ENCODE measurements at places on chromosomes 6 and 20. TPM values are rescaled to one million over a fixed set of nuclear protein-coding genes. Genes with fewer than 3 reads are reported as not detected.

GRCh38 chr20:36532822-36533221 lies 8.5 kb upstream of the MYL9 start:
- DNase-seq, result no peak

CST4 gene
- total RNA-seq, result not detected

CPXM1 gene
- 0.20 TPM for total RNA-seq

GRCh38 chr6:117947234-117947633 lies 40.2 kb downstream of the SLC35F1 start:
- no peak for DNase-seq

- no peak for DNase-seq
Observed at GRCh38 chr6:43077981-43078511, 1.9 kb downstream of the PTK7 start.

ZNF165 gene
- total RNA-seq, result 0.50 TPM

DNA sequence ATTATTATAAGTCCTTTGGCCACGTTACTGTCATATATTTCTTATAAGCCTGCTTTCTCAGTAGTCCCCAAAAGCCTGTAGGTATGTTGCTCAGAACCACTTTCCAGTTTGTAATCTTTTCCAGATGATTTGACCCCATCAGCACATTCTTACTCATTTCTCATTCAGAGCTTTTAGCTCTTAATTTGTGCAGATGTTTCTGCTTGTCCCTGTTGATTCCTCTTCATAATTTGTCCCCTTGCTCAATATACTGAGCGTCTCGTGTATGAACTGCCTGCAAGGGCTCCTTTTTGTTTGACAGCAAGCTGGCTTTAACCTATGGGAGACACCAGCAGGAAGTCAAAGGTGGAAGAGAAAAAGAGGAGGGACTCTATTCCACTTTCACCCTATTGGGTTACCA lies 733.8 kb upstream of the GJE1 start:
- DNase-seq, result no peak

SLC17A1 gene
- total RNA-seq, result not detected

GSTA1 gene
- not detected for total RNA-seq

DNA sequence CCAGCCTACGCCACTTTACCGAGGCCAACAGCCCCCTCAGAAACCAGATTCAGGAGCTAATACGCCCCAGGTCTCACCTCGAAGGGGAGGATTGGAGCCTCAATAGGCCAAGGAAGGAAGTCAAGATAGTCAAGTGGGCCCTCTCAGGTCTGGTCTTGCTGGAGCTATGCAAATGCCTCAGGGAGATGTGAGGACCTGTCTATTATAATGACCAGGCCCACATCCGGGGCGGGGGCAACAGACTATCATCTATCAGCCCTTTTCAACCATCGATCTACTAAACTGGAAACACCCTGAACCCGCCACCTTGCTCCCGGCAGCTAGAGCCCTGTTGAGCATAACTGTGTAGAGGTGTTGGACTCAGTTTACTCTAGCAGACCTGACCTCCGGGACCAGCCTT lies 12.7 kb upstream of the GSTA3 start:
- DNase-seq, result no peak

DNA sequence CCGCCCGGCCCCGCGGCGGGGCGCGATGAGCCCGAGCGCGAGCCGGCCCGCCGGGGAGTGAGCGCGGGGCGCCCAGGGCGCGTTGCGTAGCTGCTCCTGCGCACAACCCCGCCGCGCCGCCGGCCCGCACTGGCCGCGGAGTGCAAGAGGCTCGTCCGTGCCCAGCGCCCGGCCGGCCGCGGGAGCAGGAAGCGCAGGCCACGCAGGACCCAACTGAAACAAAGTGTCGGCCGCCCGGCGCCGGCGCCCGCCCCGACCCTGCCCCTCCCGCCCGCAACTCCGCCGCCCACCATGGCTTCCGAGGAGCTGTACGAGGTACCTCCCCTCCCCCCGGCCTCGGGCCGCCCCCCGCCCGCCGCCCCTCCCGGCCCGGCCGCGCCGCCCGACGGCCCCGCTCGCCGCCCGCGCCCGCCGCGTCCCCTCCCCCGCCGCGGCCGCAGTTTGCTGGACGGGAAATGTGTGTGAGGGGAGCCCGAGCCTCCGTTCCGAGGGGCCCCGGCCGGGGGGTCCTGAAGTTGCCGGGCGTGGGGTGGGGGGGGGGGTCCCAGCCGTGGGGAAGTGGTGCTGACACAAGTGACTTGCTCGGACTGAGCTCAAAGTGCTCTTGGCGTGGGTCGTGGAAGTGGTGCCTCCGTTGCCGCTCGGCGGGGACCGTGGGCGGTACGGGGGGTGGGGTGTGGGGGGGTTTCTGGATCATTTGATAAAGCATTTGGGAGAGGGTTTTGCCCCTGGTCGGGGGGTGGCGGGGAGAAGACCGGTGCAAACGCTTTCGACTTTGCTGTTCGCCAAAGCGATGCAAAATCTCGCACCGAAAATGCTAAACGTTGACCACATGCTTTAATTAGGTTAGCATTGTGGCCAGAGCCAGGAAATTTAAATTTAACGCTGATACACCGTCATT lies 539 bp downstream of the CDYL start:
- DNase-seq, result peak; percentile 30

DNA sequence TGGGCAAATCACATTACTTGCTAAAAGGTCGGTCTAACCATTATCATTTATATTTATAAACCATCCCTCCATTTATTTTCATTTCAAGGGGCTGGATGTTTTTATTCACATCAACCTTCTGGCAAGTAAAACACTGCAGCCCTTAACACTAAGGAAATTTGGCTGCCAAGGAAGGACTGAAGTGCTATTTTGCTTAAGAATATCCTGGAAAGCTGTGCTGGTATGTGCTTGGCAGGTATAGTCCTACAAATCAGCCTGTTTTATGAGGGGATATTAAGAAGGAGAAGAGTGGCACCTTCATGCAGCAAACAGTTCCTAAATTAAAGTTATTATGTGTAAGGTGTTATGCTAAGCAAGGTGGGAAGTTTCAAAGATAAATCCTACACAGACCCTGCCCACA lies 9.8 kb downstream of the PHACTR2 start:
- DNase-seq, result no peak

- DNase-seq, result no peak
Observed at GRCh38 chr20:60857708-60858107, 394.4 kb upstream of the CDH4 start.

CST7 gene
- total RNA-seq, result 178 TPM

MLN gene
- not detected for total RNA-seq

- no peak for DNase-seq
Observed at GRCh38 chr6:164151161-164152120, 736.9 kb downstream of the QKI start.

DNA sequence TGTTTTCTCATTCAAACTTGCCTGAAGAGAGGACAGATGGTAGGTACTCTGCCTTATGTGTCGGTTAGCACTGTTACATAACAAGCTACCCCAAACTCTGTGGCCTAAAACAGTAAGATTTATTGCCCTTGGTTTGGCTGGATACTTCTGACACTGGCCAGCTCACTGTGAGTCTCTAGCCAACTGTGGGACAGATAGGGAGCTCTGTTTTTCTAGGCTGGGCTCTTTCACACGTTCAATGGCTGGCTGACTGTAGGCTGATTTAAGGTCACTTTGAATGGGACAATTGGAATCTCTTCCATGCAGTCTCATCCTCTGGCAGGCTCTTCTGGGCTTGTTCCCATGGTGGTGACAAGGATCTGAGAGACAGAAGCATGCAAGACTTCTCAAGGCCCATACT lies 39.4 kb upstream of the JAG1 start:
- DNase-seq, result no peak

DNA sequence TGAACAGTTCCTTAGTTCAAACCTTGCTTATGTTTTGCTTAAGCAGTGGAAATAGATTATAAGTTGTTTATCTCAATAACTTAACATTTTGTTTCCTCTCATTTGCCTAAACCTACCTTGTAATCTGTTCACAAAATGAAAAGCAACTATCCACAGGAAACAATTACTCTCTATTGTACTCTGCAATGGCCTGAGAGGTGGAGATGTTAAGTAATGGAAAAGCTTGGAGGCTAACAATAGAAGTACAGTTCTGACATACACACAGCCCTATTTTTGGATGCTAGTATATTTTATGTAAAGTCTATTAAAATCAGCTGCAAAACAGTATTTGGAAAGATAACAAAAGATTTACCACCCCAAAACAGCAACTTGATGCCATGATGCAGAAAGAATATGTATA lies 82.1 kb downstream of the TINAG start:
- DNase-seq, result no peak

DNA sequence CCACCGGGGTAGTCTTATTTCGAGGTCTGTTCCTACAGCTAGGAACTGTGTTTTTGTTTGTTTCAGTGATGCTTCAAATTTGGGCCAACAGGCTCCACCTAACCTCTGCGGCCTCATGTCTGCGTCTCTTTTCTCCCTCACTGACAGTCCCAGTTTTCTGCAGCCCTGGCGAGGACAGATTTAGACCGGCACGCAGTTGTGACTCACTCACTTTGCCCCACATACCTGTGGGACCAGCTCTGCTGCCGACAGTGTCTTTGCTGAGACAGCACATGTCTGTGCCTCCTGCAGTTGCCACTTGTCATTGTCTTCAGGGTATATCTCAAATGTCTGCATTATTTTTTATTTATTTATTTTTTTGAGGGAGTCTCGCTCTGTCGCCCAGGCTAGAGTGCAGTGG lies 29.2 kb downstream of the OSBPL2 start:
- no peak for DNase-seq

Data from activated CD4-positive, alpha-beta memory T cell treated with anti-CD3 and anti-CD28 coated beads, Interleukin-2, amount 10 ng/mL, durations not matched to agents 7 days and 5 days (primary cell).